ENCODE measurements at places on chromosomes 6 and 20.

- DNase-seq: no peak
Observed at GRCh38 chr6:114452785-114453401, 110.1 kb upstream of the HS3ST5 start.

- DNase-seq: no peak
Observed at GRCh38 chr6:103027271-103027931, 1633.9 kb downstream of the GRIK2 start.

- no peak for DNase-seq
Observed at GRCh38 chr6:20946022-20946421, 411.8 kb downstream of the CDKAL1 start.

DNA sequence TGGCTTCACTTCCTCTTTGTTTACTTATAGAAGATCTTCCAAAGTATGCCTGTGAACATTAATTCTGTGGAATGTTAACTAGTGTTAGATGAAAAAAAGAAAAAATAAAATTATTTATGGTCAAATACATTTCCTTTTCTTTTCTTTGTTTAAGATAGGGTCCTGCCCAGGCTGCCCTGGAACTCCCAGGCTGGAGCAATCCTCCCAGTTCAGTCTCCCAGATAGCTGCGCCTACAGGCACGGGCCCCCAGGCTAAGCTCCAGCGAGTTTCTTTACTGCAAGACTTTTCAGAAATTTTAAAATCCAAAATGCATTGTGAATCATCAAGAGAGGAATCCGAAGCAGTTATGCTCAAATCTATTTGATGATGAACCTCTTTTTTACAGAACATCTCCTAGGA, 39.3 kb upstream of the IL20RA start:
- DNase-seq: no peak

DNA sequence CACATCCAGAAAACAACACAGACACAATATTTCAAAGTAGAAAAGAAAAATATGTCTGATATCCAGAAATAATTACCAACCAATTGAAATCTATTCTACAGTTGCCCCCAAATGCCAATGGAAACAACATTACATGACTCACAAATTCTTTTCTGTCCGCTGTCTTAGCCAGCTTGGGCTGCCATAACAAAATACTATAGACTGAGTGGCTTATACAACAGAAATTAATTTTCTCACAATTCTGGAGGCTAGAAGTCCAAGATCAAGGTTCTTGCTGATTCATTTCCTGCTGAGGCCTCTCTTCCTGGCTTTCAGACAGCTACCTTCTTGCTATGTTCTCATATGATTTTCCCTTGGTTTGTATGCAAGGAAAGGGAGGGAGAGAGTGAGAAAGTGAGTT, 698.1 kb downstream of the DHX35 start:
- no peak for DNase-seq

GRCh38 chr6:70797625-70798024, 129.9 kb downstream of the SMAP1 start:
- DNase-seq: no peak

DNA sequence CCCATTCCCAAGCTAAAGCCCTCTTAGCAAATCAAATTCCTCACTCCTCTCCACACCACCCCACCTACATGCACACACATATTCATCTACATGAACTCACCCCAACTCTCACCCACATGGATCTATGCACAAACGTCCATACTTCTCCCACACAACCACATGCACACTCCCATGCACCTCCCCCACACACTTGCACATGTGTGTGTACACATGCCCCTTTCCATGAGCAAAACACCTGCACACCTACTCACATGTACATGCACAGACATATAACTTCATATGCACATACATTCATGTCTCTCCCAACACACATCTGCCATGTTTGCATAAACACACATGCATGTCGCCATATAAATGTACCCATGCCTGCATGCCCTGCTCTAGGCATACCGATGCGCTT, 22.8 kb upstream of the CST1 start:
- no peak for DNase-seq

DNA sequence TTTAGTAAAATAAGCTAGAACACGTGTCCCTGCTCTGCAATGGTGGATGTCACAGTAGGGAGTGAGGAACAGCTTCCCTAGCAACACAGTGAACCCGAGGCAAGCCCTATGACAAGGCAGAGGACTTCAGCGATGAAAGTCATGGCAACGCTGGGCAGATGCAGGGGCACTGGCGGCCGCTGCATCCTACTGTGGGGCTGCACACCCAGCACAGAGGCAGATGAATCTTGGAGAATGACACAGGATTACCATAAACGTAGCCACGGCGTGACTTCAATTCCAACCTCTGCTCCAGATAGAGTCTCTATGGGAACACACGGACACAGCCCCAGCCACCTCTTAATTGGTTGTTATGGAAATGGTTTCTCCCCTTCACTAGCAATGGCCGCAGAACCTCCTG, 64.2 kb downstream of the MYLK4 start:
- DNase-seq: no peak

- DNase-seq: peak; percentile 84
Observed at GRCh38 chr6:39302669-39303424, 11.4 kb downstream of the KCNK17 start.

GRCh38 chr20:44938637-44939036, 21.6 kb downstream of the TOMM34 start:
- no peak for DNase-seq

DNA sequence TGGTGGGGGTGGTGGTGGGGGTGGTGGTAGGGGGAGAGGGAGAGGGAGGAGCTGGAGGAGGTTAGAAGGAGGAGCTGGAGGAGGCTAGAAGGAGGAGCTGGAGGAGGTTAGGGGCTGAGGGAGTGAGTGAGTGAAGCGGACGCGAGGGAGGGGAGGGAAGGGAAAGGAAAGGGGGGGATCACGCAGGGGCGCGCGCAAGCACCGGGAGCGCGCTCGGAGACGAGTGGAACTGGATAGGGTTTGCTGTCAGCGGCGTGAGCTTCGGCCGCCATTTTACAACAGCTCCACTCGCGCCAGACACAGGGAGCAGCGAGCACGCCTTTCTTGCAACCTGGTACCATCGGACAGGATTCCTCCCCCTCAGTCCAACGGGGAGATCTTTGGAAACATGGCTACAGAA, 90.5 kb upstream of the FERMT1 start:
- DNase-seq: no peak

DNA sequence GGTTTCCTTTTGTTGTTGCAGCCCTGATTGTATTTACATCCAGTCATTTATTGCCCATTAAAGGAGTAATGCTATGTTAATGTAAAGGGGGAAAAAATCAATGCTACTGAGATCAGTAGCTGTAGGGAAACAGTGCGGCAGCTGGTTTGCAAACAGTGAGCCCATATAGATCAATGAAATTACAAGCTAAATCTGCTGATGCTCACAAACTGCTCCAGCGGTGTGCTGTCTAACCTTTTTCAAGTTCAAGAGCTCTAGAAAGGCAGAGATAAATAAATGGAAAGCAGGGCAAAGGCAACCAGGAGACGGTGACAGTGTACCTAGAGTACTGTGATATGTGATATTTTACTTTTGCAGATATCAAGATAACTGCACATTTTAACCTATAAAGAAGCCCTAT, 449.0 kb upstream of the MMS22L start:
- no peak for DNase-seq

GRCh38 chr20:10129749-10130148, 88.9 kb upstream of the SNAP25 start:
- DNase-seq: no peak

DNA sequence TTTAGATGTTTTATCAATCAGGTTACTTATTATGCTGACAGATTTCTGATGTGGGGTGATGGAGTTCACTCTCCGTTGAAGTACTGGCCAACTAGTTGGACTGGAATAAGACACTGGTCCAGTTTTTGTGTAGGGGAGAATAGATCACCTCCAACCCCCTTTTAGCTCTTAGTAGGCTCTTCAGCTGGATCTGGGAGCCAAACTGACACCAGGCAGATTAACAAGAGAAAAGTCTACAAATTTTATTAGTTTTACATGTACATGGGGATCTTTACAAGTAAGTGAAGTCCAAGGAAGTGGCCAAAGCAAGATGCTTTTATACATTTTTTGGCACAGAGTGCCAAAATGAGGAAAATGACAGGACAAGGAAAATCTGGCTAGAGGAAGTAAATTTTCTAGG, 107.1 kb downstream of the UBE3D start:
- DNase-seq: no peak

GRCh38 chr6:659716-660581, 3.0 kb upstream of the HUS1B start:
- DNase-seq: no peak

- no peak for DNase-seq
Observed at GRCh38 chr6:110856296-110856695, 18.3 kb upstream of the AMD1 start.

- peak; percentile 4 for DNase-seq
Observed at GRCh38 chr6:85641897-85642773, 551 bp downstream of the SYNCRIP start.

DNA sequence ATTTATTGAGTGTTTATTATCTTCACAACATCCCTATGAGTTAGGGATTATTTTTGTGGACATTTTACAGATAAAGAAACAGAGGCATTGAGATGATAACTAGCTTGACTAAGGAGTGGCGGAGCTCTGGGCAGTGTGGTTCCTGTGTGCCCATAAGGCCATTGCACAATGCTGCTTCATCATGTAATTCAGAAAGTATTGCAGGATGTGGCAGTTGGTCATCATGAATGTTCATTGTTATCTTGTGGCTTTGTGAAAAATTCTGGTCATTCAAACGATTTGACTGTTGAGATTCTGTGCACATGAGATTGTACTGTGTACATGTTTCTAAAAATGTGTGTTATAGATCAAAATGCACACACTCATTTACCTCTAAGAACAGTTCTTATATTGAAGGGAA, 150.8 kb downstream of the ESR1 start:
- DNase-seq: no peak

DNA sequence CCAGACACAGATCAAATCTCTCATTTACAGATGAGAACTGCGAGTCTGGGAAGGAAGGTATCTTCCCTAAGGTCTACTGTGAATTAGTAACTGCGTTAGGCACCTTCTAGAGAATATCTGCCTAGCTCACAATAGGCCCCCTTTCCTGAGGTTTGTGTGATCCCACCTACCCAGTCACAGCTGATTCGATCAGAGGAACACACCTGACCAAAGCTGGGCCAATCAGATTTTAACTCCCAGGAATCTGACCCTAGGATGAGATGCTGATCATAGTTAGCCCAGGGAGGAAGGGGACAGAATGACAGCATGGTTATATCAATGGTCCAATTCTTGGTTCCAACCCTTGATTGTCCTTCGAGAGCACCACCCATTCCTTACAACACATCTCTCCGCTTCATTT, 7.4 kb upstream of the CCDC167 start:
- no peak for DNase-seq

GRCh38 chr6:158711264-158711663, 61.4 kb downstream of the SYTL3 start:
- no peak for DNase-seq

DNA sequence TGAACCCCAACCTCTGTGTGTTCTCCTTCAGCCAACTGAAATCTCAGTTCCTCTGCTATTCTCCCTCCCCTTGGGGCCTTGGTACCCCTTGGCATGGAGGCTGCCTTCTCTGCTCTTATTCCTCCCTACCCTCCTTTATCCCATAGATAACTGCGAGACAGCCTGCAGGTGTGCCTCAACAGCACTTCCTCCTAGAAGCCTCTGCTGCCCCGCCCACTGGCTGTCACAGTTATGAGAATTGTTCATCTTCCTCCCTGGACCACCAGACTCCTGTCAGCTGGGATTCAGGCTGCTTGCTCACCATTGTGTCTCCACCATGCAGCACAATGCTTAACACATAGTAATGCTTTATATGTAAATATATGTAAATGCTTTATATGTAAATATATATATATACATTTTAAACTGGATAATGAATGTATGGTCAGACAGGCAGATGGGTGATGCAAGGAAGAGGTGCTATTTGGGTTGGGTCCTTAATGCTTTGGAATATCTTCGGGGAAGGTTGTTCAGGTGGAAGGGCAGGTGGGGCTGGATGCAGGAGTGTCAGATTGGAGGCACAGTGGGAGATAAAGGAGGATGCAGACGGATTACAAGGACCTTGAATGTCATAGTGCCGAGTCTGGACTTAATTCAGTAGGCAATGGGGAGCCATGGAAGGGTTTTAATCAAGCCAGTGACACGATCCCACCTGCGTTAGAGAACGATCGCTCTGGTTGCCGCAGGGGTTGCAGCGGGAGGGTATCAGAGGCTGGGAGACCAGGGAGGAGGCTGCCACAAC, 4.9 kb downstream of the CDH22 start:
- DNase-seq: no peak

Data from stimulated activated CD4-positive, alpha-beta T cell treated with anti-CD3 and anti-CD28 coated beads, Interleukin-1b, Interleukin-23, amount 100 ng/mL, for 1 hour (primary cell).